Frontal cortex (tissue), 4 donors: ENCODE measurements at places on chromosomes 12 and 14. TPM values are rescaled to one million over a fixed set of nuclear protein-coding genes. Genes with fewer than 3 reads are reported as not detected.

Gene SSPN
- total RNA-seq, result 4.1 TPM

Gene NKX2-1
- 0.82 TPM for total RNA-seq

Gene NRL
- total RNA-seq, result 1.2 TPM

Gene CMKLR1
- 1.2 TPM for total RNA-seq

Gene BBOF1
- 9.0 TPM for total RNA-seq

Gene BCL11B
- total RNA-seq, result 58.3 TPM

Gene NPFF
- total RNA-seq, result not detected

Gene DNAI7
- total RNA-seq, result 3.7 TPM

Gene RALGAPA1
- total RNA-seq, result 150 TPM

Gene CLEC4C
- not detected for total RNA-seq

Gene TAS2R7
- 0.41 TPM for total RNA-seq

Gene C1R
- 3.7 TPM for total RNA-seq

Gene PAX9
- not detected for total RNA-seq

Gene DBX2
- 2.9 TPM for total RNA-seq

Gene FOXN4
- under 0.01 TPM for total RNA-seq

Gene ANKRD33
- total RNA-seq, result not detected

Gene PIP4K2C
- 11.0 TPM for total RNA-seq

Gene ARF3
- 67.7 TPM for total RNA-seq

Gene TMTC1
- total RNA-seq, result 17.1 TPM

Gene GPR84
- not detected for total RNA-seq

Gene RNASE1
- total RNA-seq, result 12.2 TPM

Gene DENND5B
- 41.6 TPM for total RNA-seq

Gene PIANP
- 1.2 TPM for total RNA-seq

Gene C12orf54
- total RNA-seq, result not detected

Gene EIF2S3B
- 1.6 TPM for total RNA-seq

Gene EXD2
- 51.8 TPM for total RNA-seq

Gene TAS2R13
- 2.4 TPM for total RNA-seq

Gene BAZ2A
- 13.5 TPM for total RNA-seq

Gene KERA
- total RNA-seq, result 1.2 TPM

Gene ZBTB42
- 0.41 TPM for total RNA-seq

Gene ASPG
- 0.41 TPM for total RNA-seq

Gene SMCO2
- not detected for total RNA-seq

Gene TMEM63C
- total RNA-seq, result 8.6 TPM

Gene FAM222A
- 2.9 TPM for total RNA-seq

Gene POTEM
- total RNA-seq, result not detected

Gene TMEM132C
- total RNA-seq, result 4.1 TPM

Gene RIC8B
- 29.8 TPM for total RNA-seq

Gene PIWIL1
- not detected for total RNA-seq

Gene SIX1
- total RNA-seq, result 0.41 TPM

Gene DDN
- 14.7 TPM for total RNA-seq

Gene TESPA1
- not detected for total RNA-seq

Gene STON2
- total RNA-seq, result 19.2 TPM

Gene SERPINA9
- not detected for total RNA-seq
